ENCODE measurements at places on chromosomes 13 and 19. TPM values are rescaled to one million over a fixed set of nuclear protein-coding genes. Genes with fewer than 3 reads are reported as not detected.

Gene KASH5
- total RNA-seq: not detected

Gene ITPKC
- total RNA-seq: 4.5 TPM

DNA sequence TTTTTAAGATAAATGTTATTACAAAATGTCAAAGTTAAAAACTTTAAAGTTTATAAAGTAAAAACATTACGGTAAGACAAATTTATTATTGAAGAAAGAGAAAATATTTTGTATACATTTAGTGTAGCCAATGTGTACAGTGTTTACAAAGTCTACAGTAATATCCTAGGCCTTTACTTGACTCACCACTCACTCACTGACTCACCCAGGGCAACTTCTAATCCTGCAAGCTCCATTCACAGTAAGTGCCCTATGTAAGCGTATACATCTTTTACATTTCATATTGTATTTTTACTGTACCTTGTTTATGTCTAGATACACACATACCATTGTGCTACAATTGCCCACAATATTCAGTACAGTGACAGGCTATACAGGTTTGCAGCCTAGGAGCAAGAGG lies 448.2 kb downstream of the KCTD12 start:
- no peak overlapping the region for H3K4me3 ChIP-seq
- no peaks in the 10 kb centered on the region for H3K36me3 ChIP-seq
- no peak overlapping the region for H3K27ac ChIP-seq
- H3K27me3 ChIP-seq: no peaks in the 10 kb centered on the region

DNA sequence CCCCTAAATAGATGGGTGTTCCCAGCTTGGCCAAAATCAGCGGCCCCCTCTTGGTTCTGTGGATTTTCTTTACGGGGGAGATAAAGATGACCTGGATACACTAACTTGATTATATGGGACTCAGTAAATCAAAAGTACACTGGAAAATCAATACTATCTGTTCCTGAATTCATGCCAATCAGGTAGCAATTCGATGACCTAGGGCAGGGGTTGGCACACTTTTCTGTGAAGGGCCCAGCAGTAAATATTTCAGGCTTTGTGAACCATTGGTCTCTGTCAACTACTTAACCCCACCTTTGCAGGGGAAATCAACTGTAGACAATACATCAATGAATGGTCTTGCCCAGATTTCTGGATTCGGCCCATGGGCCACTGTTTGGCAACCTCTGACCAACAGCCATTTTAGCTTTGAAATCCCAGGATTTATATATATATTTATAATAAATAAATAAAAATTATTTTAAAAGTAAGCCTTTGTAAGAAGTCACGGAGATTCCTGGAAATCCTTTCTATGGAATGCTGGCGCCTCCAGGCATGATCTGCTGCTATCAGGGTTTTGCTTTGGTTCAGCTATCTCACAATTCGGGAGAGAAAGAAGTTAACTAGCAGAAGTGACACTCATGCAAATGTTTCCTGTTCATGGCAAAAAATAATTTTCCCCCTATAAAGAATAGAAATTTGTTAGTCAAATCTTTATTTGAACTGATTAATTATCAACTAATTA lies 32.8 kb downstream of the SLC15A1 start:
- H3K27ac ChIP-seq: no peak overlapping the region
- H3K4me3 ChIP-seq: no peak overlapping the region
- no peaks in the 10 kb centered on the region for H3K27me3 ChIP-seq

DNA sequence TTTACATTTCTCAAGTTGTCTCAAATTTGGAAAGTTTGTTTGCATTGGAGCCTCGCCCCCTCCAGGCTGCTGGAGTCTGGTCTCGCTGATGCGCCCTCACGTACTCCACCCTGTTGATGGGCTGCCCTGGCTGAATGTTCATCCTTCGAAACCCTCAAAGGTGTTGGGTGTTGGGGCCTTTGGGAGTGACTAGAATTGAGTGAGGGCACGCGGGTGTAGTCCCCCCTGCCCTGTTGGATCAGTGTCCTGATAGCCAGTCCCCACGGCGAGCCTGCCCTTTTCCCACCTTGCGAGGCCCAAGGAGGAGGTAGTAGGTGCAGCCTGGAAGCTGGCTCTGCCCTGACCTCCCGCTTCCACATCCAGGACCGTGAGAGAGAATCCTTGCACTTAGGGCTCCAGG lies 14.8 kb downstream of the TFDP1 start:
- H3K27ac ChIP-seq: no peak overlapping the region
- no peaks in the 10 kb centered on the region for H3K27me3 ChIP-seq
- no peak overlapping the region for H3K4me3 ChIP-seq
- no peak for DNase-seq
- no peaks in the 10 kb centered on the region for H3K4me1 ChIP-seq

DNA sequence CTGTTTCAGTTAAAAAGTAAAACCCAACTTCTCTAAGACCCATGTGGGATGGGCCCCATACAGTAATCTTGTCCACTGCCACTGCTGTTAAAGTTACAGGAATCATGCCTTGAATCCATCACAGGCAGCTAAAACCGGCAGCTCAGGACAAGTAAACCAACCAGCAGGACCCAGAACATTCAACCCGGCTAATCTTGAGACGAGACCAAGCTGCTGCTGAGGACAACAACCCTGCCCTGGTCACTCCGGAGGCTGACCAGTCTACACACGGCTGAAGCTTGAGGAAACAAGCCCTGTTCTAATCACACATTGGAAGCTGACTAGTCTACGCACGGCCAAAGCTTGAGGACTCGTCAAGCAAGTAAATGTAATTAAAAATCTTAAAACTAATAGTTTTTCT lies 105.2 kb upstream of the ZNF492 start:
- H3K4me1 ChIP-seq: no peaks in the 10 kb centered on the region
- no peaks in the 10 kb centered on the region for H3K36me3 ChIP-seq
- H3K4me3 ChIP-seq: no peak overlapping the region

DNA sequence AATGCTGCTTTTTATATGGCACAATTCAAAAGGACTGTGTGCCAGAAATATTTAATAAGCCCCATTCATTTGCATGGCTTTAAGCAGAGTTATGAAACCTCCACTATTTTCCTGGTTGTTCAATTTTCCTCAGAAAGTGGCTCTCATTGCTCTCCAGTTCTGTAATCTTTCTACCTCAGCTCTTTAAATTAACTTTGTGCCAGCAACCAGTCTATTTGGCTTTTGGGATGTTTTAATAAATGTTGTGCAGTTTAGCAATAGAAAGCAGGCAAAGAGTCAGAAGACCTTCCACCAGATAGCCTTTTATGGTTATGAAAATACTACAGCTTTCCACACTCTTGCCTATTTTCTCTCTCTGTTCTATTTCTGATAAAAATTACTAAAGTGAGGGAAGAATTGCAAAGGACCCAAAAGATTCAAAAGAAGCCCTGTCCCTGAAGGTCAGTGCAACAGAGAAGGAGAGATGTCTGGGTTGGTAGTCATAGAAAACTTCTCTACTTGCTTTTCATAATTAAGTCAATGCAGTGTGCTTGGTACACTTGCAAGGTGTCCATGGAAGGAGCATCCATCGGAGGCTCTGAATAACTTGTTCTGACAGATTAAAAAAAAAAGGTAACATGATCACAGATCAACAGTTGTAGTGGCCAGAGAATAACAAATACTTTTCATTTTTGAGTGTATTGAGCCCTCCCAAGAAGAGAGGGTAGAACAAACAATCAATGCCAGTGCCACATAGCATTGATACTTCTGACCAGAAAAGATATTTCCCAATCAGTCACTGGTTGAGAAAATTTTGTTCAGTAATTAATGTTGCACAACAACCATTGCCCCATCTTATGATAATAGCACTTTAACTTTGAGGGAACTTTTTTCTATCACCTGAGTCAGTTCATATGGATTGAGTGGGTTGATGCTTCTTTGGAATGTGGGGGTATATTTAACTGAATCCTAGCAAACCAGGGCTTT lies 48.4 kb upstream of the SPRY2 start:
- H3K27ac ChIP-seq: no peak overlapping the region
- no peaks in the 10 kb centered on the region for H3K27me3 ChIP-seq
- DNase-seq: no peak
- H3K4me1 ChIP-seq: no peaks in the 10 kb centered on the region
- no peaks in the 10 kb centered on the region for H3K36me3 ChIP-seq

DNA sequence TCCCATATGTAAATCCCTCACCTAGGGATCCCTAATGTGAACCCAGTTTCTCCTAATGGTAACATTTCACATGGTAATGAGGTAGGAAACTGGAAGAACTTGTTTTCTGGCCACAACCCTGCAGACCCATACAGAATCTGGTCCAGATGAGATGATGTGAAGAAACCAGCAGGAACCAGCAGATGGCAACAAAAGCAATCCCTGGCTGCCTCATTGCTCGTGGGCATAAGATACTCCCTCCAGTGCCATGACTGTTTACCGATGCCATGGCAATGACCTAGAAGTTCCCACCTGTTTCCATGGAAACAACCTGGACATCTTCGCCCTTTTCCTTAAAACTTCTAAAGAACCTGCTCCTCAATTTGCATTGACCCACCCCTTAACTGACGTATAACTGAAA lies 1.4 kb upstream of the CD209 start:
- H3K4me1 ChIP-seq: peaks cover 8% of the 10 kb centered on the region
- DNase-seq: no peak
- H3K27ac ChIP-seq: no peak overlapping the region
- H3K4me3 ChIP-seq: no peak overlapping the region

All from CD4-positive, alpha-beta T cell (primary cell).